Activated T-cell treated with anti-CD3 and anti-CD28 coated beads, Interleukin-2, amount 50 U/mL, for 72 hours (primary cell): ENCODE measurements at places on chromosomes 4 and X. TPM values are rescaled to one million over a fixed set of nuclear protein-coding genes. Genes with fewer than 3 reads are reported as not detected.
A peak's percentile ranks its signal among the peaks of the same experiment; 100 is the strongest.

DNA sequence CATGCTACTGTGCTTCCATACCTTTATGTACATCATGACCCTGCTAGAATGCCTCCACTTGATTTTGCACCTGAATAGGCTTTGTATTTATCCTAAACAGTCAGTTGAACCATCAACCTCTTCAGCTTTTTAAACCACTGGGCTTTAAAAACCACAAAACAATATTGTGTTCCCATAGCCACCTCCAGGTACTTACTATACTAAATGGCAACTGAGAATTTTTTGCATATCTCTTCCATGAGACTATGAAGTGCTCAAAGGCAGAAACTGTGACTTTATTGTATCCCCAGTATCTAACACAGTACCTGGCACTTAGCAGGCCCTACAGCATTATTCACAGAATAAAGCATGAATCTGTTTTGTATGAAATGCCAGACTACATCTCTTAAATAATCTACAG is 39.7 kb downstream of the ANAPC10 start:
- DNase-seq, result no peak

GRCh38 chr4:153651587-153651986 is 32.5 kb upstream of the TLR2 start:
- peak; percentile 67 for DNase-seq

- DNase-seq, result no peak
Measured at GRCh38 chr4:78296261-78296660, 239.1 kb downstream of the FRAS1 start.

DNA sequence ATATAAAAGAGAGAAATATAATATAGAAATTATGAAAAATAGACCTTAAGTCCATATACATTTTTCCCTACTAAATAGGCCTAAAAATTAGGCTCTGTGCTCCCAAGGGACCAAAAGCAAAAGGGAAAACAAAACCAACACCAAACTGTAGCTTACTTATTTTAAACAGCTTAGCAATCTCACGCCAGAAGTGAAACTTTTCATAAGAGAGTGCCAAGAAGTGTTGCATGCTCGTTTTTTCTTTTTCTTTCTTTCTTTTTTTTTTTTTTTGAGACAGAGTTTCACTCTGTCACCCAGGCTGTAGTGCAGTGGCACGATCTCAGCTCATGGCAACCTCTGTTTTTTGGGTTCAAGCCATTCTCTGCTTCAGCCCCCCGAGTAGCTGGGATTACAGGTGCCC is 250.4 kb downstream of the TMA16 start:
- DNase-seq, result no peak

DNA sequence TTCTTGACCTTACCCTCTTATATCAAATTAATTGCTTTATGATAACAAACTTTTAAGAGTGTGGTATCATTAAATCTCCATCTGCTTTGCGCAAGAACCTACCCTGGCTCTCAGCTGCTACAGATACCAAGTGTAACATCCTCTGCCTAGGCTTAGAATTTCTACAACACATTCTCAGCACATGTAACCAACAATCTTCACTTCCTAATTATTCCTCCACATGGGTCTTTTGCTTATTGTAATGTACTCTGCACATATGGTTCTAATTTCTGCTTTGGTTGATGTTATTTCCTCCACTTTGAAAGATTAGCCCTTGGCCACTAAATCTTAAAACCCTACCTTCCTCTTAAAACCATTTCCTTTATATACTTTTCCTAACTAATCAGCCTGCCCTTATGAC is 242.4 kb downstream of the ARHGAP24 start:
- no peak for DNase-seq

DNA sequence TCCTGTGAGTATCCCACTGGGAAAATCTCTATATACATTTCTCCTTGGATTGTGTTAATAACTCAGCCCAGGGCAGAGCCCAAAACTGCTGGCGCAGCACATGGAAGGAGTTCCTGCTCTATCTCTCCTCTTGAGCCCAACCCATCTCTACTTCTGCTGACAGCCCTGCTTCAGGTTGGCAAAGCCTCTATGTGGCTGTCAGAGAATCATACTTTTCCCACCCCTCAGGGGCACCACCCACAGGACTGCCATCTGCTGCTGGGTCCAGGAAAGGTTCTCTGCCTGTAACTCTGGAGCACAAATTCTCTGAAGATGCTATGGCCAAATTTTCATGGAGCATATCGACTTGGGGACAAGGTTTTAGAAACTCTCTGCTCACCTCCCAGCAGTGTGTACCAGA is 278.5 kb upstream of the EMCN start:
- DNase-seq, result no peak

GRCh38 chr4:11505221-11505971 is 76.7 kb upstream of the HS3ST1 start:
- peak; percentile 7 for DNase-seq

- peak; percentile 75 for DNase-seq
Measured at GRCh38 chr4:1309261-1310010, 19.7 kb downstream of the MAEA start.

BANK1 gene
- 0.22 TPM for total RNA-seq

BEX2 gene
- 36.7 TPM for total RNA-seq

GAB1 gene
- 1.5 TPM for total RNA-seq

CHRDL1 gene
- not detected for total RNA-seq

EGF gene
- not detected for total RNA-seq
